ENCODE measurements at places on chromosomes 5 and 9.

DNA sequence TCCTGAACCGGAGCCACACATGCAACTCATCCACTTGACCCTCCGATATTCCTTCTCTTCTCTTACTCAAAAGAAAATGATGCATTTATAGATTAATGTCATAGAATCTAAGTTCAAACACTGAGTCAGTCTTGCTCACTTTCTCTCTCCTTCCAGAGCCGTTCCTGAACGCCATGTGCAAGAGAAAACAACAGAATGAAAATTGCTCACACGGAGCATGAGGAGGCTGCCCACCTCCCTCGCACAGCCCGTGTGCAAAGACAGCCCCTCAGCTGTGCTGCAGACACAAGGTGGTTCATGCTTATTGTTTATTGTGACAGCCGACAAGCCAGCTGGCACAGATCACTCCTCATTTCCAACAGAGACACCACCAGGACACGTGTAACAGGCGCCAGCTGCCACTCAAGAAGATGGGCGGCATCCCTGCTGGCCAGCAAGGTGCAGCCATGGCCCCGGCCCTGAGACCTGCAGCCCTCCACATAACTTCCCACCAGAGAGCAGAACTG lies 290.8 kb downstream of the GLIS3 start:
- no peak for DNase-seq

DNA sequence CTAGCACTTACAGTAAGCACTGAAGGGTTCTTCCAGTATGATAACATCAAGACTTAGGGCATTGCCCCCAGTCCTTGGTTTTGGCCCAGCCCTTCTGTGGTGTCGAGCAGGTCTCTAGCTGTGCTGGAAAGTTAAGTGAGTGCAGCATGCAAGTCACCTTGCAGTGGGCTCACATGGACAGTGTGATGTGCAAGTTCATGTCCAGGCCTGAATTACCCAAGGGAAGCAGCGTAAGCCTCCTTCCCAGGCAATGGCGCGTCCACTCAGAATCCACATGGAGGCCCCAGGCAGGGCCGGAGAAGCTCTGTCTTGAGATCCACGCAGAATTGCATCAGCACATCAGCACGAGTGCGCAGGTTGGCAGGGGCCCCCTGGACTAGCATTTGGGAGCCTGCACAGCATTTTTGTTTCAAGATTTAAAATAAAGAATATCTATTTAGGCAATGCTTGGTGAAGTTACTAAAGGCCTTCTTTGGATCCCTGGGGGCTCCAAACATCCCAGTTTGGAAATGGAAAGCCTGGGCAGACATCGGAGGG lies 108.4 kb upstream of the ALDH1B1 start:
- no peak for DNase-seq

DNA sequence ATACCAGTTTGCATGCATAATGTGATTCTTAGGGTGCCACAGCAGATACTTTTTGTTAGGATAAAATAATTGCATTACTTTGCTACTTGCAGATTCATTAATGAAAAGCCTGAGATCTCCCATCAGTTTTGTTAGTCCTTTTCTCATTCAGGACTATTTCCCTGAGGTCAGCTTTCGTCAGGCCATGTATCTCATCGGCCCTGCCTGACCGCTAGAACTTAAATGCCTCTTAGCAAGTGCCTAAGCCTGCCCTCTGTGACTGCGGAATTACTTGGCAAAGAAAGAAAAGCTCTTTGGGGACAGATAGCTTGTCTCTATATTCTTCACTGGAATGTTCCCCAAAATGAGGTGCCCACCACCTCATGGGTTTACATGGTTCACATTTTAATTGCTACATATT lies 147.8 kb downstream of the KCTD16 start:
- no peak for DNase-seq

DNA sequence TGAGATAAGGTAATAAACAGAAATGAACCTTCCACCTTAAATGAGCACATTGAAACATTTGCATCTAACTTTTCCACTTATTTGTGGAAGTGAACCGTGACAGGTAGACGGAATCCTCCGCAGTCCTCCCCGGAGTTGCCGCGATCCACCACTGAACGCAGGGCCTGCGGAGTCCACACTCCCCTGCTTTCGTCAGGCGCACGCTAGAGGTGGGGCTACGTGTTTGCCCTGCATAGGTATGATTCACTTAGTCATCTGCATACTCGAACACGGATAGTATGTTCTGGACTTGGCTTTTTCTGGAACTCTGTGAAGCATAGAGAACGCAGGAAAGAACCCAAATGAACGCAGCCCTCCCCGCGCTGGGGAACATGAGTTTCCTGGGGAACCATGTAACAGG lies 272.8 kb upstream of the IRX4 start:
- DNase-seq = no peak

- DNase-seq = no peak
Observed at GRCh38 chr5:132673488-132673887, 301 bp upstream of the IL4 start.

DNA sequence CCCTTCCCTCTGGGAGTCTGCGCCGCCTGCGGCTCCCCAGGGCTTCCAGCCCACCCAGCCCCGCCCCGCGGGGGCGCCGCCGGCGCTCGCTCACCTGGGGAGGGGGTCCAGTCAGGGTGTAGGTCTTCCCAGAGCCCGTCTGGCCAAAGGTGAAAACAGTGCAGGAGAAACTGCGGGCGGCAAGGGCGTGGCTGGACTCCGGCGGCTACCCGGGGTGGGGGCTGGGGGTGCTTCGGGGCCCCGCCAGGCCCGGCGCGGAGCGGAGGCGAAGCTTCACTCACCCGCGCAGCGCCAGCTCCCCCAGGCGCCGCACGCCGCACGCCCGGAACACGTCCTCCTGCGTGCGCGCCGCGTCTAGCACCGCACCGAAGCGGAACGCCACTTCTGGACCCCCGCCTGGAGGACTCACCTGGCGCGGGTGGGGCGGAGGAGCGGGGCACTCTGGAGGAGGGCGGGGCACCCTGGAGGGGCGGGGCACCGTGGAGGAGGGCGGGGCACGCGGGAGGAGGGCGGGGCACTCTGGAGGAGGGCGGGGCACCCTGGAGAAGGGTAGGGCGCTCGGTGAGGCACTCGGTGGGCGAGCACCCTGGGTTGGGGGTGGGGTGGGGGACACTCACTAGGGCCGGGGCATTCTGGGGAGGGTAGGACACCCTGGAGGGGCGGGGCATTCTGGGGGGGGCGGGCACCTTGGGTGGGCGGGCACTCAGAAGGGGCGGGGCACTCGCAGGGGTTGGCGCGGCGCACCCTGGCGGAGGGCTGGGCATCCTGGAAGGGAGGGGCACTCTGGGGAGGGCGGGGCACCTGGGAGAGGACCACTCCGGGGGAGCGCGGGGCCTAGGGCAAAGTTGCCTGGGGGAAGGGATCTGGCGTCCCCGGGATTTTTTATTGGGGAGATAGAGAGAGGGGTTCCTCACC lies 814 bp downstream of the KIF12 start:
- DNase-seq = no peak

DNA sequence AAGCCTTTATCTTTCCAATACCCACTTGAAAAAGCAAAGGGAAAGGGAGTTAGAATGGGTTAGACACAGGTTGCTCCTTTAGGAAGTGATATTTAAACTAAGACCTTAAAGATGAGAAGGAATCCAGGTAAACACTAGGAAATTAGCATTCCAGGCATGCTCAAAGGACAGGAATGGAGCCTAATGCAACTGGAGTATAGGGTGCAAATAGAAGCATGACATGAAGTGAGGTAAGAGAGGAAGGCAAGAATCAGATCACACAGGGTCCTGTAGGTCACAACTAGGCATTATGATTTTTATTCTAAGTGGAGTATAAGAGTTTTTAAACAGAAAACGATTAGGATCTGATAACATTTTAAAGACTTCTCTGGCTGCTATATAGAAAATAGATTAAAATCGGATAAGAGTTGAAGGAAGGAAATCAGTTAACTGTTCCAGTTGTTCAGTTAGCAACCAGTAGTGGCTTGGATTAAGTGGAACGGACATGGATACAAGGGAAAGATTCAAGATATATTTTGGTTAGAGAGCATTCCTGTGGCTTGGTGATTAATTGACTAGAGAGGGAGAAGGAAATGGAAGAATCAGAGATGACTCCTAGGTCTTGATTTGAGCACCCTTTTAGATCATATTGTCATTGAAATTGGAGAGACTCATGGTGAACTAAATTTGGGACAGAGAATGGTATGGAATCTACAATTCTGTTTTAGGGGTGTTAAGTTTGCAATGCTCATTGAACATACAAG lies 95.9 kb downstream of the FBXO4 start:
- no peak for DNase-seq

- no peak for DNase-seq
Observed at GRCh38 chr5:109003928-109004327, 256.2 kb downstream of the FER start.

GRCh38 chr9:113650207-113651131 lies 186.9 kb downstream of the RGS3 start:
- no peak for DNase-seq

DNA sequence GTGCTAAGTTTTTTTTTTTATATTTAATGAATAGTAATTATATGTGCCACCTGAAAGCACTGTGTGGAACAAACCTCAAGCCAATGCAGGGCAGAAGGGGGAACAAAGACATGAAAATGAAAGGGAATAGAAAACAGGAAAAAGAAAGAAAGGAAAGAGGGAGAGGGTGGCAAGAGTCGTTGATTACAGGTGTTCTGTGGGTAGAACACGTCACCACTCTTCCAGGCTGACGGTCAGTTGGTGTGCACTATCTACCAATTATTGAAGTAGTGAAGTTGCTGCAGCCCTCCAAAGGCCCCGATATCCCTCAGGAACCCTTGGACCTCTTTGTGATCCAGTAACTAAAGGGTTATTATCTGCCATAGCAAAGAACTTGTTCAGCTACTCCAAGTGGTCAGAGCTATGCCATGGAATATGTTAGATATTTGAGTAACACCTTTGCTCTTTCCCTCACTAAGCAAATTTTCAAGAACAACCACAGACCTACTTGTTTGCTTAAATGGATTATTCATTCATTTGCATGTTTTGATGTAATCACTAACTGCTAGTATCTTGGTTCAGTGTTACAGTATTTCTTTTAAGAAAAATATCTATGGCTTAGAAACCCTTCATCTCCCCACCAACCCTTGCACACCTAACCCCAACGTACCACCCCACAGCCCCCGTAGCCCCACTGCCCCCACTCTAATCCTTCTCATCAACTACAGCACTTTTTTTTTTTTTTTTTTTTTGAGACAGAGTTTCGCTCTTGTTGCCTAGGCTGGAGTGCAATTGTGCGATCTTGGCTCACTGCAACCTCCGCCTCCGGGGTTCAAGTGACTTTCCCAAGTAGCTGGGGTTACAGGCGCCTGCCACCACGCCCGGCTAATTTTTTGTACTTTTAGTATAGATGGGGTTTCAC lies 31.3 kb downstream of the FYB1 start:
- DNase-seq = no peak

GRCh38 chr5:168710706-168711105 lies 131.5 kb upstream of the PANK3 start:
- DNase-seq = no peak

GRCh38 chr5:90909101-90909503 lies 350.5 kb downstream of the ADGRV1 start:
- DNase-seq = no peak

DNA sequence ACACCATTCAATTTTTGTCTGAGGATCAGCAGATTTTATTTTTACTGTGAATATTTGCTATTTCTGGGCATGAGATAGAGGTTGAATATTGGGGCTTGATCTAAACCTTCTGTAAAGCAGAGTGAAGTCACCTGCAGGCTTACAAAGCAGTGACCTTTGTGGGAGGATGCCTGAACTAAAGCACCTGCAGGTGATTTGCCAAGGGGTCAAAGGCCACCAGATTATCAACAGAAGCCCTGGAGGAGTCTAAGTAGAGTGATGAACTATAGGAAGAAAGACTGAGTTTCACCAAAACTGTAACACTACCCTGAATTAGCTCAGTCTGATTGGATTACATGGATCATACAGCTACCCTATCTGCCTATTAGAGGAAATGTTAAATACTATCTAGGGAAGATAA lies 144.3 kb upstream of the PRLR start:
- DNase-seq = no peak

DNA sequence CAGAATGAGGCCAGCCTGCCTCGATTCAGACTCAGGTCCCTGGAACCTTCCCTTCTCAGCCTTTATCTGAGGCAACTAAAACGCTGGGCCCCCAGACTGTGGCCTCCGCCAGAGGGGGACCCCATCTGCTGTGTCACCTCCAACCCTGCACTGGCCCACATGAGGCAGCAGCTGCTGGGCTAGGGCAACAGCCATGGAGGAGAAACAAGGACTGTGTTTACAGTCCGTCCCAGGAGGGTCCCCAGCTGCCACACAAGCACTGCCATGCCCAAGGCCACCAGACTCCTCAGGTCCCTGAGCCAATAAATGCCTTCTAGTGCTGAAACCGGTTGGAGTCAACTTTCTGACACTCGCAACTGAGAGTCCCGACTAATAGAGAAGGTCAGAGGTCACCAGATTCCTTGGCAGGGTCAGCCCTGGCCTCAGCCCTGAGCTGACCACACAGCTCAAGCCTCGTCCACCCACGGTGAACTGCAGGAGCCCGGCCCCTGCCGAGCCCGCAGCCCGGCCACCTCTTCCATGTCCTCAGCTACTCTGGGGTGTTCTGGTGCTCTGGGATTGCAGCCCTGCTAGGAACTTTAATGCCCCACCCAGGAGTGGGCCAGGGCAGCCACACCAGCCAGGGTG lies 77.0 kb downstream of the ZNF354C start:
- no peak for DNase-seq

DNA sequence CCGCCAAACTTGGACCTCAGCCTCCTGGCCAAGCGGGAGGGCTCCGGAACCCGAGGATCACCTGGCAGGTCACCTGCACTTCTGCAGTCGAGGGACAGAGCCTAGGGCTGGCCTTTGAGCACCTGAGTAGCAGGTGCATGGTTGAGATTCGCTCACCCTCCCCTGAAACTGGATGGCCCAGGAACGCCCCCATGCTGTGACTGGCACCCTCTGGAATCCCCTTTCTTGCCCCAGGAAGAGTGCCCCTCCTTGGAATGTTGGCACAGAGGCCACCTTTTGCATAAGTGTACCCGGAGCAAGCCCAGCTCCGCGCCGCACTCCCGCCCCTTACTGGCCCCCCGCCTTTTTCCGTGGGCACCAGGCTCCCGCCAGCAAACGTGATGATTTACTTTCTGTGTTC lies 112.5 kb upstream of the IER5L start:
- no peak for DNase-seq

- DNase-seq = no peak
Observed at GRCh38 chr9:121185774-121186403, 15.8 kb downstream of the RAB14 start.

GRCh38 chr9:138007566-138007917 lies 130.0 kb downstream of the CACNA1B start:
- no peak for DNase-seq

DNA sequence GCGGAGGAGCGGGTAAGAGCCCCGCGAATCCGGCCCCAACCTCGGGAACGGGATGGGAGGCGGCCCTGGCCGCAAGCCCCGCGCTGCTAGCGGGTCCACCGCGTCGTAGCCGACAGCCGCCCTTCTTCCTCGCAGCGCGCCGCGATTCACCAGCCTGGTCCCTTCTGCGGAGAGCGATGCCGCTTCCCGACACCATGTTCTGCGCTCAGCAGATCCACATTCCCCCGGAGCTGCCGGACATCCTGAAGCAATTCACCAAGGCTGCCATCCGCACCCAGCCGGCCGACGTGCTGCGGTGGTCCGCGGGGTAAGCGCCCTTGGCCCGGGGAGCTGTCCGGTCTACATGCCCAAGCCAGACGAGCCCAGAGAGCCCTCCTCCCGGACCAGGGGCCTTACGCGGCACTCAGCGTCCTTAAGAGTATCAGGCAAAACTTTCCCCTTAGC lies 335 bp downstream of the ROPN1L start:
- DNase-seq = no peak

All from GF-D8 (cell line).